ENCODE measurements at places on chromosomes 2 and 18.
A peak's percentile ranks its signal among the peaks of the same experiment; 100 is the strongest.

DNA sequence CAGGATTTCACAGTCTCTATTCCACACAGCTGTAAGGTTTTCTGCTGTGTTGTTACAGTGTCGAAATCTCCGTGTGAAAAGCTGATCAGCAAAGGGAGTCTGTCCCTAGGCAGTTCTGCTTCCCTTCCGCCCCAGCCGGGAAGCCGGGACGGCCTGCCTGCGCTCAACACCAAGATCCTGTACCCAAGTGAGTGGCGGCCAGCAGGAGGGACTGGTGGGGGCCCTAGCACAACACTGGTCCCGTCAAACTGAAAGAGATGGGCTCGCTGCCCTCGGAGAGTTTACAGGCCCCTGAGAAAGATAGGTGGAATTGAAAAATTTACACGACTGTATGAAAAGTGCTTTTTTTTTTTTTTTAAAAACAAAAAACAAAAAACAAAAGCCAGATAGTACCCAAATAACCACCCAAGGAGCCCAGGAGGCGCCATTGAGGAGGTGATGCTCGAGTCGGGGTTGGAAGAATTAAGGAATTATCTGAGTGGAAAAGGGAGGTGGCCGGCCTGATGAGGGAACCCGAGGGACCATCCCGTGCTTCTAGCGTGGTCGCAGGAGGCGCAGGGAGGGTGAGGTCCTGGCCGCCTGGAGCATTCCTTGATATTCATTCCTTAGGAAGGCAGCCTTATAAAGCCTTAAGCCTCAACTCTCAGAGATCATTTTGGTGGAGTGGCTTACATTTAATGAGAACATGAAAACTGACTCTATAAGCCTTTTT lies 96.7 kb downstream of the DGKD start:
- DNase-seq = no peak

GRCh38 chr2:45223531-45223930 lies 214.3 kb upstream of the SIX2 start:
- DNase-seq = no peak

GRCh38 chr2:88016960-88017779 lies 823 bp upstream of the RNU2-63P start:
- peak; percentile 58 for DNase-seq

DNA sequence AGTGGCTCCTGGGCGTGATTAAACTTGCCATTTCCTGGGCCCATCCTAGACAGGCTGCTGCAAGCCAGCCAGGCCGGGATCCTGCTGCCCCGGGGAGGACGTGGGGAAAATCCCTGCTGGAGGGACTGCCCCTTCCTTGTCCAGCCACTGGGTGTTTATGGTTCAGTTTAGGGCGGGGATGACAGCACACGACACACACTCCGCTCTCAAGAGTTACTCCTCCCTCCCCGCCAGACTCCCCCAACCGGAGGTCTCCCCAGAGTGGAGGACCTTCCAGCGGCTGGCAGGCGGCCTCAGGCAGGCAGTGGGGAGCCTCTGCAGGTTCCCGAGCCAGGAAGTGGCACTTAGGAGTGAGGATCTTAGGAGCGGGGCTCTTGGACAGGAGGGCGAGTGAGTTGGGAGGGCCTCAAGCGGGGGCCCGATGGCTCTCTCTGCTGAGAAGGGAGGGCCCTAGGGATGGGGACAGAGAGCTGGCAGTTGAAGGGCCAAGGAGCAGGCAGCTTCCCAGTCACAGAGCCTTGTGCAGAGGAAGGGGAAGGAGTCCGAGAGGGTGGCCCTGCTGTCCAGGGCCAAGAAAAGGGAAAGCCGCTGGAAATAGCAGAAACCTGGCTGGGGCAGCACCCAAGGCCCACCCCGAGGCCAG lies 5.7 kb upstream of the GPR35 start:
- no peak for DNase-seq

GRCh38 chr2:107078584-107078983 lies 192.6 kb upstream of the ST6GAL2 start:
- DNase-seq = no peak

GRCh38 chr18:4125627-4126230 lies 329.4 kb downstream of the DLGAP1 start:
- no peak for DNase-seq

DNA sequence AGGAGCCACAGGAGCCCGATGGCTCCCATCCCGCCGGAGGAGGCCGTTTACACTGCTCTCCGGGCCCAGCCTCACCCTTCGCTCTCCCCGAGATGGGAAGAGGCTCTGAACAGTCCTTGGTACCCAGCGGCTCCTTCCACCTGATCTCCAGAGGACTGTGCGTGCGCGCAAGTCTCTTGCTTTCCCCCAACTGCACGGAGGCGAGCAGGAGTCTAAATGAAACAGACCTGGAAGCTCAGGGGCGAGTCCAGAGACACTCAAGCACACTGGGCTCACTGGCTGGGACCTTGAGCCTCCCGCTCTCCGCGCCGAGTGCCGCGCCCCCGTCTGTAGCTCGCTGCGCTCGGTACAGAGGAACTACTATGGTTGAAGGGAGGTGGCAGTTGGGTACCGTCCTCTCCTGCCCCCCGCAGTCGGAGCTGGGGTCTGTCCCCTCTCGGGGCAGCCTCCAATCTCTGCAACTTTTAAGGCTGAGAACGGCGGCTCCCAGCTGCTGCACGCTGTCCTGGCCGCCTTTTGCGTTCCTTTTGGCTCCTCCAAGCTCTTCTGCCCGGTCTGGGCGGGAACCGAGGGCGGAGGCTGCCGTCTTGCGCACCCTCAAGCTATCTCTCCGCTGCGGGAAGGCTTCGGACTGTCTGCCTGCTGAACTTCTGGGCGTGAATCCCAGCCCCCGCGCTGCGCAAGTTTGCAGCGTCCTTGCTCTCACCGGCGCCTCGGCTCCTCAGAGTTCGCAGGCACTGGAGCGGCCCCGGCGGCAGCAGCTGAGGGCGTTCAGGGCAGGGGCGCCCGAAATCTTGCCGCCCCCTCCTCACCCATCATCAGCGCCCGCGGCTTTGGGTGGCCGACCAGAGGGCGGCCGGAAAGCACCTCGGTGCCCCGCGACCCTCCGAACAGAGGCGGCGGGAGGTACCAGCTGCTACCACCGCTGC lies 491 bp downstream of the ALK start:
- no peak for DNase-seq

DNA sequence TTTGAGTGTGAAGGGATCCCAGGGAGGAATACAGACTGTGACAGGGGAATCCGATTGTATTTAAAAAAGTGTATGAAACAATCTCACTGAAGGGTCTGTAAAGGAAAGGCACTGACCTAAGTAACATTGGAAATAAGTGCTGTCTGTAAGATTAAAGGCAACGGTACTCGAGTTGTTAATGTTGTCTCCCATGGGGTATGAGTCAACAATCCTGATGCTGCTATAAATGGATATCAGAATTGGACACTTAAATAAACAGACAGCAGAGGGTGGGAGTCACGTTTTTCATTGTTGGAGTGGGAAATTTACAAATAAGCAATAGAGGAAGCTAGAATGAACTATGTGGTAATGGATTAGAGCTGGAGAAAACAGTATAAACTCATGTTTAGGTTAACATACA lies 452.4 kb upstream of the RGPD4 start:
- DNase-seq = no peak

DNA sequence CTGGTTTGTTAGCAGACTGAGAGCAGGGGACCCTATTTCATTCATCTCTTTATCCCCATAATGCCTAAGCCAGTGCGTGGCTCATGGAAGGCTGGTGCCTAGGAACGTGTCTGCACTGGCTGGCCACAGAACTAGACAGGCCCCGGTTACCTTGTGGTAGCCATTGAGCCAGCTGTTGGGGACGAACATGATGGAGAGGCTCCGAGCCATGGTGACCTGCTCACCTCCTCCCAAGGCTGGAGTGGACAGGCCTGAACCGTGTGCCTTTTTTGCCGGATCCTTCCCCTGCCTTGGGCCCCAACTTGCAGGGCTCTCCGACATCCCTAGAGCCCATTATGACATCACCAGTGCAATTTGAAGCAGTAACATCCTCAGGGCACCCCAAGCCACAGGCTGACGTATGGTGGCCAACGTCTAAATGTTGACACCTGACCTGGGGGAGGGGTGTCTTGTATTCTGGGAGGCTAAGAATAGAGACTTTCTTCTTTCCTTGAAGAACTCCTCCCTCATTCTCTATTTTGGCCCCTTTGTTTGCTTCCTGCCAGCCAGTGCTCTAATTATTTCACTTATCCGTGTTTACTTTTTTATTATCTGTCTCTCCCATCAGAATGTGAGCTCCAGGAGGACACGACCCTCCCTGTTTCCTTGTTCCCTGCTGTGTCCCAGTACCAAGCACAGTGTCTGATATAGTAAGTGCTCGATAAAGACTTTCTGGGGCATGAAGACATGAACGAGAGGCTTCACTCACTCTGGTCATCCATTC lies 12.2 kb upstream of the DNPEP start:
- DNase-seq = no peak

- DNase-seq = no peak
Observed at GRCh38 chr2:190717306-190717705, 68.4 kb downstream of the NAB1 start.

DNA sequence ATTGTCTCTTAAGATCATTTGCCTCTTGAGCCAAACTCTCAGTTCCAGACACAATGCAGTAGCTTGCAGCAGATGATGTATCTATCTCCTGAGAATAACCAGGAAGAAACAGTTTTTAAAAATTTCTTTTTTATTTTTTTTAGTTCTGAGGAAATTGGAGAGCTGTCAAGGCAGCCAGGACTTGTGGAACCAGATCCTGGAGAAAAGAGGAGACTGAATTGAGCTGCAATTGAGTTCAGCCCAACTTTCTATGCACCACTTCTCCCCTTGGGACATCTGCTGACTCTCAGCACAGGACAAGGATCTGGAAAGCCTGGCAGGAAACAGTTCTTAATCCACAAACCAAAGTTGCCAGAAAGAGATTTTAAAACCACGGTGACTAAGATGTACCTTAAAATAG lies 13.5 kb upstream of the CSRNP3 start:
- DNase-seq = no peak

DNA sequence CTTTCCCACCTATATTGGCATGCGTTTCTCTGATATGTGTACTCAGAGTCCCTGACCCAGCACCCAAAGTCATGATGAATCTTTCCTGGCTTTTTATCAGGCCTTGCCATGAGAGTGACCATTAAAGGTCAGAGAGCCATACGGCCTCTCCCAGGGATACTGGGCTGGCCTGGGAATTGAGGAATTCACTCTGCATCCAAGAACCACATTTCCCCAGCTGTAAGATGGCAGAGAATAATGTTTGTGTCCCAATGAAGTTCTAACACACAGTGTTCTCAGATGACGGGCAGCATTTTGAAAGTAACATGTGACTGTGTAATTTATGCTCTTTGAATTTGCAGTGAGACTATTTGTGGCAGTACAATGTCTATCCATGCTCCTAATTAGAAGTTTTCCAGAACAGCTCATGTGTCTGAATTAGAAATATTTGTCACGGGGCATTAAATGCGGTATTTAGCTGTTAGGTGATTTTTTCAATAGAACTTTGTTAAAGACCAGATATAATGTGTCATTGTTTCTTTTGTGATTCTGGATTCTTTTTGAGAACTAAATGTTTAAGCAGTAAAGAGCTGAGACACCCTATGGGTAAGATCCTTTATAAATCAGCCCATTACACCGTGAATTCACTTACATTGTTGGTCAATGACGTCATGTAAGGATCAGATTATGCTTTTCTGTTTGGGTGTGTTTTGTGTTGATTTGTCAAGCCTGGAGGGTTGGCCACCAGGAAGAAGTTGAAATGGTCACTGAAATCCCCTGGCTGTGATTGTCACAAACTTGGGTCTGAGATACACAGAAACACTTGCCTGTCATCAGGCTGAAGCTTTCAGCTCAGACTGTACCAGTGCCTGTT lies 7.3 kb upstream of the SLC3A1 start:
- DNase-seq = no peak

DNA sequence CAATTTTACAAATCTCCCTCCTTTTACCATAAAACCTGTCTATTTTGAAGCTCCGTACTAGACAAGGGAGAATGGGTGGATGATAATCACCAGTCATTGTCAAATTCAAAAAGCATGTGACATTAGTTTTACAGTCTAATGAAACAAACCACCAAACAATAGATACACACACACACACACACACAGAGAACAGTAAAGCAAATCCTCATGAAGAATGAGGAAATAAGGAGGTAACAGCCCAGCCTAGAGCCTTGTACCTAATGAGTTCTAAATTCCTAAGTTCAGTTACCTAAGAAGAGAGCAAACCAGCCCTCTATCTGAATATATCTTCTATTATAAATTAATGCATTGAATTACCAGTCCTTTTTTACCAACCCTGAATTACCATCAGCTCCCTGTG lies 36.8 kb upstream of the BZW1 start:
- no peak for DNase-seq

DNA sequence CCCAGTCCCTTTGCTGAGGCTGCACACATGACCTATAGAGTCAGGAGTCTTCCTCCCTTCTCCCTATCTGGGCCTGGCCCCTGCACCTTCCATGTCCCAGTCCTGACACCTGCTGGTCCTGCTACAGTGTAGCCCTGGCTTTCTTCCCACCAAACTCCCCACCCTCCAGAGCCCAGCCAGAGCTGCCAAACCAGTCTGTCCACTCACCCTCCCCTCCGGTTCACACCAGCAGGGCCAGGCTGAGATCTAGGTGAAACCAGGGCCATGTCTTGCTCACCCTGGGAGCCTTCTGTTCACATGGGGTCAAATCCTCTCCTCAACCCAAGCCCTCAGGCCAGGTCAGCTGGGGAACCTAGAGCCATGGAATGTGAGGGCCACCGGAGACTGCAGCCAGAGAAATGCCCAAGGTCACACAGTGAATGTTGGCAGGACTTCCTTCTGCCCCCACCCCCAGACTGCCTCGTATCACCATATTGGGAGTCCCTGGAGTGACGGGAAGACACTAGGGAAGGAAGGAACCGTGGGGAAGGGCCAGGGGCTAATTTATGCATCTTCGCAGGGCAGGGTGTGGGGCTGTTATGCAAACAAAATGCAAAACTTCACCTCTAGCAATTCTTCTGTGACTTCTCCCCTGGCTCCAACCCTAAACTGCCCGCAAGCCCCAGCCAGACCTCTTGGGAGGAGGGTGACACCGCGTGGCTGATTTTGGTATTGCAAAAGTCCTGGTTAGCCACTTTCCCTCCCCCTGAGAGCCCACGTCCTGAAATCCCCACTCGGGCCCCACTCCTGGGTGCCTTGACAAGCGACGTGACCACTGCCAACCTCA lies 14.6 kb downstream of the TNS1 start:
- peak; percentile 46 for DNase-seq

- no peak for DNase-seq
Observed at GRCh38 chr2:67923696-67924095, 139.1 kb downstream of the C1D start.

GRCh38 chr2:8144131-8144631 lies 537.7 kb upstream of the ID2 start:
- DNase-seq = no peak

- DNase-seq = peak; percentile 29
Observed at GRCh38 chr2:111116843-111117597, 3.7 kb upstream of the BCL2L11 start.
